HAP-1 (cell line): ENCODE measurements at places on chromosomes 1 and 21.

- DNase-seq, result no peak
Observed at GRCh38 chr1:220962031-220962751, 82.9 kb downstream of the HLX start.

DNA sequence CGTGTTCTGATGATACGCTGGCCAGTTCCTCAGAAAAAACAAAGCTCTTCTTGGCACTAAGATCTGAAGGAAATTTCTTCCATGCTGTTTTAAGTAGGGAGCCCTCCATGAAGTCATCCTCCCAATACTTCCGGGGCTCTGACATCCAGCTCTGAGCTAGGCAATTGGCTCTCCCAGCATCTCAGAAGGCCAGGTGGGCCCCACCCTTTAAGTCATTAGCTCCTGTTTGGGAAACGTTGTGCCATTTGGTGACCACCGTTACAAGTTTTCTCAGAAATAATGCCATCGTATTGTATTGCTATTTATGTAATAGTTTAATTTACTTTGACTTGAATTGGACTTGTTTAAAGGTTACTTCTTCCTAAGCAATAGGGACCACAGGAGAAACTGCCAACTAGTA is 130.3 kb upstream of the EDN2 start:
- no peak for DNase-seq

- no peak for DNase-seq
Observed at GRCh38 chr1:112744009-112744578, 29.0 kb upstream of the PPM1J start.

GRCh38 chr1:168833801-168834224 is 104.8 kb upstream of the DPT start:
- no peak for DNase-seq

GRCh38 chr1:212774584-212774983 is 17.0 kb downstream of the NSL1 start:
- DNase-seq, result no peak

- DNase-seq, result no peak
Observed at GRCh38 chr1:206488466-206488865, 18.2 kb downstream of the IKBKE start.

DNA sequence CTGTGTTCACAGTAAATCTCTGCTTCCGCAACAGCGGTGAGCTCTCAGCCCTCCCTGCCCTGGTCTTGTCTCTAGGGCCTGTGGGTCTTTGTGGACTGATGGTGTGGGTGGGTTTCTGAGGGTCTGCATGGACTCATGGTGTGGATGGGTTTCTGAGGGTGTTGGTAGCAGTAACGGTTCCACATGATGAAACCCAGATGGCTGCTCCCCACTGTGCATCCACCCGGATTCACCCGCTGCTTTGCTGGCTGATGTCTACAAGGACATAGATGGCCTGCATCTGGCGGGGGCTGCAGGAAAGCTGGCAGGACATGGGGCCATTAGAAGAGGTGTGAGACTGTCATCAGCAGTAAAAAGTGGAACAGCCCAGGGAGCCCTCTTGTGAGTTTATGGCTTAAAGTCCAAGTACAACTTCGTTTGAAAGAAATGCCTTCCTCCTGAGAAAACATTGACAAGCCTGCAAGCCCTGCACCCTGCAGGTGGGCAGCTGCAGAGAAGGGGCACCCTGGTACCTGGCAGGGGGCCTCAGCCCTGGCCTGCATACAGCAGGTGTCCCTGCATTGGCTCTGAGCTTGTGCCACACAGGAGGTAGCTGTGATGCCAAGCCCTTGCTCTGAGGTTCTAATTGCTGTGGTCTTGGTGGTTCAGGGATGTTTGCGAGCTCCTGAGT is 156.9 kb upstream of the COL6A1 start:
- peak; percentile 4 for DNase-seq

DNA sequence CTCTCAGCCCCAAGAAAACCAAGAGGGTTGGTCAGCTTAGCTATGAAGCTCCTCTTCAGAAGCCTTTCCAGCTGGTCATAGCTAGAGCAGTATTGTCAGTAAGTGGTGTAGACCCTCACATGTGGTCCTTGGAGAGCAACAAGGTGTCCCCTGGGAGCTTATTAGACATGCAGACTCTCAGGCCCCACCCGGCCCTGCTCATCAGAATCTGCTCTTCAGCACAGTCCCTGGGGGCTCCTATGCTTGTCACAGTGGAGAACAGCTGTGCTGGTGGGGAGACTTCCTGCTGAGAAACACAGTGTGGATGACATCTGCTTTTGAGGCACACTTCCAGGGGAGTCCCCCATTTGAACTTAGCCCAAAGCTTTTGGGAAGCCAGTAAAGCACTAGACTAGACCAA is 21.9 kb upstream of the NEK2 start:
- DNase-seq, result no peak

DNA sequence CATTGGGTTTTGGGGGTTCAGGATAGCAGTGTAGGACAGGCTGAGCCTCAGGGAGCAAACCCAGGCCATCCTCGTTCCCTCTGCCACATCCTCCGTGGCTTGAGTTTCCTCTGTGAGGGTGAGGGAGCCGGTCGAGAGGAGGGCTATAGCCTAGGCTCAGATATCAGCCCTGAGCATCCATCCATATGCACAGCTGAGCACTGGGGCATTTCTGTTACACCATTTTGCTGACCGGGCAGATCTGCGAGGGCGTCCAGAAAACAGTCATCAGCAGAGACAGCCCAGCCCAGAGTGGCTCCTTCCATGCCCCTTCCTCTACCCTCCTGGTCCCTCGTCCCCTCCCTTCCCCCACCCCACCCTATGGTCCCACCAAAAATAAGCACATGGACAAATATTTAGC is 53.5 kb downstream of the PTPRF start:
- no peak for DNase-seq

DNA sequence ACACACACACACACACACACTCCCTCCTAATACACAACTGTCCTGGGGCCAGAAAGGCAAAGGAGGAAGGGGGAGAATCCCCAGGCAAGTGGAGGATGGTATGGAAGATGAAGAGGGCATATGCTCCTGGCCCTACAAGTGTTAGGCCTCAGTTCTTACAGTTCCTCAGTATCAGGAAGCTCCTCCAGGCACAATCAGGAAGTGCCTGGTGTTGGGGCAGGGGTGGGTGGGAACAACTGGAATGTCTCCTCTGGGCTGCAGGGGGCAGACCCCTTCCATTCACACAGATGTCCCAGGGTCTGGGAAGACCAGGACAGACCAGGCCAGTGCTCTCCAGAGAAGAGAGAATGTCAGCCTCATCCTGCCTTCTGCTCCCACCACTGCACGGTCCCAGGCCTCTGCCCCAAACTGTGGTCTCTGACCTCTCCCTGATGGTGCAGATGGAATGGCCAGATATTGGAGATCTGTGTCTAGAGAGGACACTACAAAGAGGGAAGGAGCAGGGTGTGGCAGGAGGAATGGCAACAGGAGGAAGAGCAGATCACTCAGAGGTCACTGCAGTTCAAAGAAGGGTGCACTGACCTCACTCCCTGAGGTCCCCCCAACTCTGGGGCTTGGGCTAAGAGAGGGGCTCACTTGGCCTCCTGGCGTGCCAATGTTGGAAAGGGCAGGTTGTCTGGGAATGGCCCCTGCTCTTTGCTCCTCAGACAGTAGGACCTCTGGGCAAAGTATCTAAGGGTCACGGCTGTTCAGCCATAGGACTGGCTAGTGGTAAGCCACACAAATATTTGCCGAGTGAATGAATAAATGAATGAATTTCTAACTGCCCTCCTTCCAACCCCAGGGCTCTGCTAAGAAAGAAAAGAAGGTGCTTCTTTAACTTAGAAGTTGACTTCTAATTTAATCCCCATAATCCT is 2.5 kb upstream of the DENND2D start:
- DNase-seq, result no peak

DNA sequence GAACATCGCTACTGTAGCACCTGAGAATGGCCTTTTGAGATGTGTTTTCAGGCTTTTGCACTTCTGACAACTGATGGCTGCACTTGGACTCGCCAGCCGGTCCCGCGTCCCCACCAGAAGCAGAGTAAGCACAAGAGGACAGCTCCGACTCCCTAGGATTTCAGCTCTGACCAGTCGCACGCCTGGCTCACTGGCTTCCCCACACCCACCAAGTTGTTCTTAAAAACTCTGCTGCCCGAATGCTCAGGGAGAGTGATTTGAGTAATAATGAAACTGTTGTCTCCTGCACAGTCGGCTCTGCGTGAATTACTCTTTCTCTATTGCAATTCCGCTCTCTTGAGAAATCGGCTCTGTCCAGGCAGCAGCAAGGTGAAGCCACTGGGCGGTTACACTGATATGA is 40.2 kb upstream of the NLRP3 start:
- DNase-seq, result no peak

DNA sequence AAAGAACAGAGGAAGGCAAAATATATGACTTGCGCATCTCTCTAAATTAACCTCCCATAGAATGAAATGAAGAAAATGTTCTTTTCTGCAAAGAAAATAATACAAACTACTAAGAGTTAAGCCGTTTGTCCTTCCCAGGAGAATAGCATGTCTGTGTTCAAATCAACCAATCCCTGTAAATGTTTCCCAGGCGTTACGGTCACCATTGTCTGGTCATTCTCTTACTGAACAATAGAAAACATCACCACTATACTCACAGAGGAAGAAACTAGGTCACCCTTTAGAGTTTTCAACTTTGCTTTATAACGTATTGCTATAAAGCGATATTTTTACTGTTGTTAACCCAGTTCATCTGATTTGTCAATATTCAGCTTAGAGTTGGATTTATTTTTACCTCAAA is 34.1 kb downstream of the COL11A1 start:
- DNase-seq, result no peak

- DNase-seq, result no peak
Observed at GRCh38 chr1:32770221-32770731, 46.9 kb downstream of the YARS1 start.

DNA sequence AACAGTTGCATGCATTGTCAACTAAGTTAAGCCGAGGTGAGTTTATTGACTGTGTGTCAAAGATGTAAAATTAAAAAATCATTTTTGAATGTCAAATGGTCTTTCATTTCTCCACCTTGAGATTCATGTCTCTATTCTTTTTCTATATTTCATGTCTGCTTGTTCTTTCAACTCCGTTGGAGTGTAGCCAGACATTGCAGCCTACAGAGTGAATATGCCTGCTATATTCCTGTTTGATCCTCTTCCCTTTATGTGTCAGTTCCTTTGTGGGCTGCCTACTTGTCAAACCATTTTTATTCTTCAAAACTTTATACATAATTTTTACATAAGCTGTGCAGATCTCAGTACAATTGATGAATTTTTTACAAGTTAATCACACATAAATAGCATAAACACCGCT is 1325.8 kb upstream of the PRMT6 start:
- no peak for DNase-seq

DNA sequence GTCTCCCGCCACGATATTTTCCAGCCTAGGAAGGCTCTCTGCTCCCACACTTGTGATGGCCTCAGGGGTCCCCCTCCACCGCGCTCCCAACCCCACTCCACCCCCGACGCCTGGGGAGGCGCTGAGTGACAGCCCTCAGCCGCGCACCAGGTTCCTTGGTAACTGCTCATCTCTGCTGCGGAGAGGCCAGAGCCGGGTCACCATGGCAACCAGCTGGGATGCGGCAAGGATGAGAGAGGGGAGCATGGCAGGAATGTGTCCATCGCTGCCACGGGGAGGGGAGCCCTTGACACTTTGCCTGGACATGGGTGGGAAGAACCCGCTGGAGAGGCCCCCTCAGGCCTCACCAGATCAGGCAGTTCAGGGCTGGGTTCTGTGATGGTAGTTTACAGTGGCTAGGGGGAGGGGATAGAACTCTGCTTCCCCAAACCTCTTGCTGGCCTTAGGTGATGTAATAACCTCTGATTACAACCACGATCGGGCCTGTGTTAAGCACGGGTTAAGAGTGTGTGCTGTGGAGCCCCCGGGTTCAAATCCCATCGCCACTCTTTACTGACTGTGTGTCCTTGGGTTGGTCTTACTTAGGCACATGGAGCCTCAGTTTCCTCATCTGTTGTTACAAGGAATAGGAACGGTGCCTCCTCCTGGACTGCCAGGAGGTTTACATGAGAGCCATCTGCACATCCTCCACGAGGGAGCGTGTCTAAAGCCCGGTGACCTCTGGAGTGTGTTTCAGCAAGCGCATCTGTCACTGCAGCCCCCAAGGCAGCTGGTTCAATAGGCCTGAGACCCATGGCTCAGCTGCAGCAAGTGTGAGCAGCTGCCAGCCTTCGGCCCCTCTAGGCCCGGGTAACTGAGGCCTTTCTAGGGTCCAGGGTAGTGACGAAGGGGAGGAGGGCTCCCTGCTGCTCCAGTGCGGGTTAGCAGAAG is 6.3 kb downstream of the KIF17 start:
- DNase-seq, result no peak

- DNase-seq, result no peak
Observed at GRCh38 chr21:17451364-17451891, 61.4 kb upstream of the CXADR start.

- DNase-seq, result no peak
Observed at GRCh38 chr1:230342699-230343098, 83.4 kb downstream of the PGBD5 start.

DNA sequence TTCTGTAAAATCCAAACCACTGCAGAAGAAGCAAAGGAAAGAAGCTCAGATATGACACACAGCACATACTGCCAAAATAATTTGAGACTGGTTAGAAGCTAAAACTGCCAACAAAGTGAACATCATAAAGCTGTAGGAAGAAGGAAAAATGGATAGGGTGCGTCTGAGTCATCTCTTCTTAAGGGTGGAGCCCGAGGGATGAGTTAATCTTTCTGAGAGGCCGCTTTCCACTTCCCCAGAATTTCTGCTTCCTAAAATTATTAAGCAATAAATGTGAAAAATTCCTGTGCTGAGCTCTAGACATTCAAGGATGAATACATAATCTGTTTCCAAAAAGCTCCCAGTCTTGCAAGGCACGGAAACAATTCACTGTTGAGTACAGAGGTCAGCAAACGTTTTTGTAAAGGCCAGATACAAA is 20.1 kb downstream of the PPT1 start:
- no peak for DNase-seq

DNA sequence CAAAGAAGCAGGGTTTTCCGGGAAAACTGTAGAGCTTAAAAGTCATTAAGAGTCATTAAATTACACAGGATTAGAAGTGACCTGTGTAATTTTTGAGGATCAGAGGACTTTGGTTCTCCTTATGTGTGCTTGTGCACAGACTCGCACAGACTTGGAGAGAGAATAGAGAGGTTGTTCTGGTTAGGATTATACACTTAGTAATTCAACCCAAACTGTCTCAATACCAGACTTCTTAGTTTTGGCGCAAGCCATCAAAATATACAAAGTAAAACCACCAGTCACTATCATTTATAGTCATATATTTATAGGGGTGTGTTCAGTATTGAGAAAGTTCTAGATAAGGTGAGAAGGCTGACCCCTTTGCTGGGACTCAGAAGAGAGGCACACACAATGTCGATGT is 112.3 kb downstream of the HLX start:
- no peak for DNase-seq
